Activated gamma-delta T cell treated with anti-CD3 and anti-CD28 coated beads, Interleukin-2, amount 50 U/mL, for 16 hours (primary cell): ENCODE measurements at places on chromosomes 7 and 10.

DNA sequence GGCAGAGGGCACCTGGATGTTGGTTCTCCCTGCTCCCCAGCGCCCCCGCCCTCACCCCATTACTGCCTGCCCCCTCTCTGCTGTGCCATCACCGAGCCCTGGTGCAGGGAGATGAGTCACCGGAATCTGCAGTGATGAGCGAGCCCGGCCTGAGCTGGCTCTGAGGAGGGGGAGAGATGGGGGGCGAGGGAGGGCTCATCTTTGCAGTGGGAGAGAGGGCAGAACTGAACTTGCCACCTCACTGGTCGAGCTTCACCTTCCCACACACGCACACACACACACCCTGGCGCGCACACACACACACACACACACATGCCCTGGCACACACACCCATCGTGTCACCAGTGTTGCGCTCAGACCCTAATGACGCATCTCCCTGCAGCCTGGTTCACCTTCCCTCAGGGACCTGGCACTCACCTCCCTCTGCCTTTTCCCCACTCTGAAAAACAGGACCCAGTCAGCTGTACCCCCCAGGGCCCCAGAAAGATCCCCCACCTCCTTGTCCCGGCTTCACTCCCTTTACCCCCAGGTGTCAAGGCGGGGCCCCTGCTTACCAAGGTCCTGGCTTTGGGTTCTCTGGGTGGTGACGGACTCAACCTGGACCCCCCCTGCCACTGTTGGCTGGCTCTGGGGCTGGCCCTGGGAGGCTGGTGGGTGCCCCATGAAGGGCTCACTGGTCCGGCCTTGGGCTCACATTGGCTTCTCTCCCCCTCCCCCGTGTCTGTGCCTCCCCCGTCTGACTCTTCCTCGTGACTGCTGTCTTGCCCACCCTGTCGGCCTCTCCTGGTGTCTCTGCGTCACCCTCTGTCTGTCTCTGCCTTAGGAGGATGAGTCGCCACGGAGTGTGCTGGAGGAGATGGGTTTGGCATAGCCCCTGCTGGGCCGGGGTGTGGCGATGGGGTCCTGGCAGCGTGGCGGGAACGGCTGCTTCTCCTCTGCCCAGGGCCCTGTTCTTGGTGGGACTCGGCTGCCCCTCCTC, 5.4 kb downstream of the VGF start:
- no peak for DNase-seq

GRCh38 chr10:44310762-44311562, 73.9 kb downstream of the CXCL12 start:
- peak; percentile 33 for DNase-seq

DNA sequence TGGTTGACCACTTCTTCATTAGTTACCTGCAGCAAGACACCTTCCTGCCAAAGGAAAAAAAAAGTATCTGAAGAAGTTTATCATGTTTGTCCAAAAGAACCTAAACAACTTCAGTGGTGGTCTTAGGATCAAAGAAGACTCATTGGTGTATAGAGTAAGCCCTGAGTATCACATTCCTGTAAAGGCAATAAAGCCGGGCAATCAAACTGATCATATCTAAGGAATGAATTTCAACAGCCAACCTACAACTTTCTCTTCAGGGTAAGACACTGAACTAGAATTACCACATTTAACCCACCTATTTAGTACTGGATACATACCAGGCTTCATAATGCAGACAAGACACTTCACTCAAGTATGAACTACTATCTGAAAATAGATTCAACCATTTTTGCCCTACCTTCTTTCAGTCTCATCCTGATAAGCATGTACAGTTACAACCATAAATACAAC, 10.1 kb downstream of the HNRNPA2B1 start:
- DNase-seq = no peak

GRCh38 chr10:93465806-93466675, 16.1 kb downstream of the MYOF start:
- no peak for DNase-seq

DNA sequence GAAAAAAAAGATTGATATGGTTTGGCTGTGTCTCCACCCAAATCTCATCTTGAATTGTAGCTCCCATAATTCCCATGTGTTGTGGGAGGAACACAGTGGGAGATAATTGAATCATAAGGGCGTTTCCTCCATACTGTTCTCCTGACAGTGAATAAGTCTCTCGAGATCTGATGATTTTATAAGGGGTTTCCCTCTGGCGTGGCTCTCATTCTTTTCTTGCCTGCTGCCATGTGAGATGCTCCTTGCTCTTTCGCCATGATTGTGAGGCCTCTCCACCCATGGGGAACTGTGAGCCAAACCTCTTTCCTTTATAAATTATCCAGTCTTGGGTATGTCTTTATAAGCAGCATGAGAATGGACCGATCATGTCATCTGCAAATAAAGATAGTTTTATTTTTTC, 29.4 kb upstream of the MAP3K8 start:
- DNase-seq = no peak

DNA sequence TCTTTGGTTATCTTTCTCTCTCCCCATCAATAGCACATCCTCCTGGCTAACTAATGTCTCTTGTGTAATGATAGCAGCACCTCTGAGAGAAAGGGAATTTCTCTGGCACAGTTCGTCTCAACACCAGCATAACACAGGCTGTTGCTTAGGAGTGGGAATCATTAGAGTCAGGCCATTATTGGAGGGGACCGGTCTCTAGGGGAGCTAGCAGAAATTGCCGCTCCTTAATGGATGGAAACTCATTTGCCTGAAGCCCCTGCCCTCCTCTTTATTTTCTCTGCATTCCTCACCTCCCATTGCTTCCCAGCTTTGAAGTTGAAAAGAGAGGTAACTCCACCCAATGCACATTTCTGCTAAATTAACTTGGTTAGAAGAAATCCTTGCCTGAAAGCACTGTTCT, 11.9 kb downstream of the LRRC4 start:
- DNase-seq = no peak

GRCh38 chr10:31698181-31698830, 230.3 kb downstream of the ARHGAP12 start:
- no peak for DNase-seq

- no peak for DNase-seq
Measured at GRCh38 chr10:48445932-48446331, 139.5 kb downstream of the MAPK8 start.

GRCh38 chr10:123143162-123143824, 4.6 kb upstream of the HMX2 start:
- DNase-seq = no peak

GRCh38 chr10:70786799-70787415, 1.7 kb upstream of the TBATA start:
- DNase-seq = no peak

DNA sequence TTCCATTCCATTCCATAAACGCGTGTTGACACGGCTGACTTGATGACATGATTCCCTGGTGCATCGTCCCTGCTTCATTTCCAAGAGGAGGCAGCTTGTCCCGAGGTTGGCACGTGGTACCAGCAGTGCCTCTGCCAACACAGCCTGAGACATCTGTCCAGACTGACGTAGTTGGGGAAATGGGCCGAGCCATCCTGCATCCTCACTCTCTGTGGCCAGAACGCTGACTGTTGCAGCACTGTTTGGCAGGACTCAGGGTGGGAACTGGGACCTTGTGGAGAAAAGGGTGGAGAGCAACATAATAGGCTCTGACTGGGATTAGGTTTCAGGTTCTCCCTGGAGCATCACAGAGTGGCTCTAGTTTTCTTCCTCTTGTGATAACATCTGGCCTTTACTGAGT, 118.6 kb upstream of the BTBD16 start:
- DNase-seq = no peak

DNA sequence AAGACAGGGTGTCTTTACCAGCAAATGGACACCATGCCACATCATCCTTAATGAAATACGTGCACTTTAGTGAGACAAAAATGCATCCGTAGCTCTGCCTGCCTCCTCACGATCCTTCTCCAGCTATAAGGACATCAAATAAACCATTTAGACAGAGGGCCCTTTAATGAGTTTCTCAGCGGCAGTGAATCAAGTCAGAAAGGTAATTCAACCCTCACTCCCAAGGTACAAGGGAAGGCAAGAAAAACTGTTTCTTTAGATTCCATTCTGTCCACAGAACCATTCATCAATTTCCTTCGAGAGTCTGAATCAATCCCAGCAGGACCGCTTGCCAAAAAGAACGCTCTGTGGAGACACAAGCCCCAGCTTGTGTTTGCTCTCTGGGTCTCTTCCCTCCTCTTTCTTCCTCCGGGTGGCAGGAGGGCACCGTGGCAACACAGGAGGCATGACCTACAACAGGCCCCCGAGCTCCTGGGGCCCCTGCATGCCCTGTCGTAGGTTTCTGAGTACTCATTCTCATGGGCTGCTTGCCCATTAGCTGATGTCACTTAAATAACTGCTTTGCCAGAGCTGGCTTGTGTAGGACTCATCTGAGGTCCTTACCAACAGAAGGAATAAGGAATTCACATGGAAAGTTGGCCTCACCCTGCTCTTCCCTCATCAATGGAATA, 297.8 kb upstream of the PRKCQ start:
- DNase-seq = no peak

GRCh38 chr10:6300106-6300783, 97.5 kb downstream of the PFKFB3 start:
- no peak for DNase-seq

DNA sequence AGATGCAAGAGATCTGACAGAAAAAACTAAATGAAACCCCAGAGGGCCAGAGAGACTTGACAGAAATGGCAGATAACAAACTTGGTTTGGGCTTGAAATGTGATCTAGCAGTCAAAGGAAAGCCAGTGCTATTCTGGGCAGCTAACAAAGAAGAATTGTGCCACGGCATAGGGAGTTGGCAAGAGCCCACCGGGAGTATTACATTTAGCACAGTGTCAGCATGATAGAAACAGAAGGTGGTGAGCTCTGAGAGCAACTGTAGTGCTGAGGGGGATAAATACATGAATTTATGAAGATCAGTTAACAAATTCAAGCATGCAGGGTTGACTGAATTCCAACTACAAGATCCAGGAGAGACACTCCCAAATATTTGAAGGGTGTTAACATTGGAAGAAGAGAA, 91.1 kb downstream of the AHCYL2 start:
- DNase-seq = no peak

- DNase-seq = no peak
Measured at GRCh38 chr10:76155961-76156360, 724.5 kb downstream of the LRMDA start.

- no peak for DNase-seq
Measured at GRCh38 chr10:8312079-8312478, 257.6 kb downstream of the GATA3 start.

DNA sequence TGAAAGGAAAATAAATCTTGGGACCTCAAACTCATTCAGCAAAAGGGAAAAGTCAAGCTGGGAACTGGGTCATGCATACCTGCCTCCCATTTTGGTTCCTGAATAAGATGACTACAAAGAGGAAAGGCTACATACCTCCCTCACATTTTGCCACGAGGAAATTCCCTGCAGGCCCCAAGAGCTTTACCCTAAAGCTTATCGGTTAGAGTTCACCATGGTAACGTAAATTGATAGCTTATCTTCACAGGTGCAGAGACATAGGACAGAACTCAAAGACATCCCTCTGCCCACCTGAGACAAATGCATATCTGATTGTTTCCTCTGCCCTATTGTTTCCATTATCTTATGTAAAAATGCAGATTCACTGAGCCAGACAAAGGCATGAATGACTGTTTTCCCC, 31.5 kb upstream of the GRB10 start:
- DNase-seq = no peak

GRCh38 chr7:98212532-98213041, 1.3 kb downstream of the BHLHA15 start:
- no peak for DNase-seq

DNA sequence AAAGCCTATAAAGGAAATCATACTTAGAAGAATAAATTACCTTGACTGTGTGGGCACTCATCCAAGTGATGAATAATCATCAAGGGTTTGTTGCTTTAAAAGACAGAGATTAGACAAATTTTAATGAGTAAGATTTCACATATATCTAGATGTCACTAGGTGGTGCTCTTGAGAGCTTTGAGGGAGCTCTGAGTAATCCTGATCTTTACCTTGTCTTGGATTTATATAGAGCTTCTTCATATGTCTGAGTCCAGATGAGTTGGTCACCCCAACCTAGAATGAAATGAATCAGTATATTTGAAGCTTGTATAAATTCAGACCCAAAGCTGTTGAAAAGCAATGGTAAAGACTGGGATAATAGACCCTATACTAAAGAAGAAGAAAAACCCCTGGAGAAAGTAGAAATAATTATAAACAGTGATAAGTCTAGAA, 3.7 kb downstream of the AGR2 start:
- DNase-seq = no peak

DNA sequence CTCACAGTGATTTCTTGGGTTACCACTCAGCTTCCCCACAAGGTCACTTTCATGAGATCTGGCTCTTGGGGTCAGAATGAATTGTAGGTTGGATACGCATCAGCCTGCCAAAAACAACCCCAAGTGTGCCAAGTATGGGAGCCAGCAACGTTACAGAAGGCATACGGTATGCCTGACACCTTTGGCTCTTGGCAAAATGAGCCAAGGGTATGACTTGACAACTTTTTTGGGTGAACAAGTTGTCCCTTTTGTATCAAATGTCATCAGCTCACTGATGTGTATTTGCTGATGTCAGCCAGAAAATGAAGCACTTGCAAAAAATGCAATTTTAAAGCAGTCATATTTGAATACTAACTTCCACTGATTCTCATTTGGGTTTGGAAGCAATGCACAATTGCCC, 168.4 kb downstream of the CACNB2 start:
- no peak for DNase-seq

GRCh38 chr10:343231-344220, 208.3 kb downstream of the ZMYND11 start:
- DNase-seq = no peak

GRCh38 chr7:135001390-135002165, 15.3 kb downstream of the AGBL3 start:
- DNase-seq = no peak

- no peak for DNase-seq
Measured at GRCh38 chr7:98149116-98149692, 42.5 kb downstream of the LMTK2 start.

- DNase-seq = no peak
Measured at GRCh38 chr10:59060852-59061251, 115.6 kb upstream of the PHYHIPL start.

- DNase-seq = no peak
Measured at GRCh38 chr7:90961037-90961725, 303.1 kb upstream of the FZD1 start.
